Epithelial cell of proximal tubule (primary cell): ENCODE measurements at places on chromosomes 13 and 19. TPM values are rescaled to one million over a fixed set of nuclear protein-coding genes. Genes with fewer than 3 reads are reported as not detected.

GPR183 gene
- total RNA-seq = 0.17 TPM in 1 of 2 replicates, not detected in the other

ZNF865 gene
- 3.4 and 6.2 TPM in 2 replicates for total RNA-seq

EFNB2 gene
- 25.6 and 56.9 TPM in 2 replicates for total RNA-seq

CYP4F2 gene
- not detected in 2 replicates for total RNA-seq

ATP1A3 gene
- 0.36 TPM in 1 of 2 replicates, not detected in the other for total RNA-seq

GPC6 gene
- total RNA-seq = 10.2 and 18.7 TPM in 2 replicates

FLT3 gene
- total RNA-seq = 0.14 and 0.58 TPM in 2 replicates

ZNF560 gene
- total RNA-seq = 0.92 and 2.5 TPM in 2 replicates

TMEM59L gene
- total RNA-seq = 0.23 TPM in 1 of 2 replicates, not detected in the other

SYNE4 gene
- 4.4 and 5.3 TPM in 2 replicates for total RNA-seq

LILRB3 gene
- not detected in 2 replicates for total RNA-seq

LGALS13 gene
- total RNA-seq = not detected in 2 replicates

CCDC70 gene
- not detected in 2 replicates for total RNA-seq

ZNF440 gene
- 2.7 and 2.9 TPM in 2 replicates for total RNA-seq

FPR3 gene
- not detected in 2 replicates for total RNA-seq

PRR20D gene
- not detected in 2 replicates for total RNA-seq

ATP4B gene
- total RNA-seq = not detected in 2 replicates

IZUMO4 gene
- total RNA-seq = 1.0 and 5.2 TPM in 2 replicates

SRRM5 gene
- total RNA-seq = 0.12 TPM in 1 of 2 replicates, not detected in the other

PNMA8C gene
- total RNA-seq = 0.14 TPM in 1 of 2 replicates, not detected in the other

CLEC4G gene
- total RNA-seq = not detected in 2 replicates

SBK2 gene
- 0.58 and 2.9 TPM in 2 replicates for total RNA-seq

ZNF506 gene
- total RNA-seq = 10.4 and 12.8 TPM in 2 replicates

LILRB5 gene
- total RNA-seq = not detected in 2 replicates

ZNF888 gene
- total RNA-seq = 5.1 and 6.3 TPM in 2 replicates

IGFL4 gene
- not detected in 2 replicates for total RNA-seq

KANK3 gene
- total RNA-seq = 0.29 and 2.2 TPM in 2 replicates

NLRP4 gene
- not detected in 2 replicates for total RNA-seq
